Regular cardiac myocyte (primary cell): ENCODE measurements at places on chromosomes 3 and 15. TPM values are rescaled to one million over a fixed set of nuclear protein-coding genes. Genes with fewer than 3 reads are reported as not detected.

Gene TLR9
- not detected in 2 replicates for total RNA-seq

Gene KLF15
- total RNA-seq = 0.38 and 1.7 TPM in 2 replicates

Gene SYNM
- 3.9 and 6.1 TPM in 2 replicates for total RNA-seq

Gene PARP6
- total RNA-seq = 7.5 and 15.8 TPM in 2 replicates

Gene XCR1
- total RNA-seq = not detected in 2 replicates

Gene GPR15
- not detected in 2 replicates for total RNA-seq

Gene ITIH4
- 0.96 and 2.3 TPM in 2 replicates for total RNA-seq

Gene PDE8A
- 50.8 and 57.8 TPM in 2 replicates for total RNA-seq

Gene APOD
- total RNA-seq = 0.19 and 1.4 TPM in 2 replicates

Gene GUCA1C
- not detected in 2 replicates for total RNA-seq

Gene PPP4R2
- total RNA-seq = 81.3 and 123 TPM in 2 replicates

Gene PFKFB4
- total RNA-seq = 20.3 and 50.2 TPM in 2 replicates
